ENCODE measurements at places on chromosomes 12 and 14.

DNA sequence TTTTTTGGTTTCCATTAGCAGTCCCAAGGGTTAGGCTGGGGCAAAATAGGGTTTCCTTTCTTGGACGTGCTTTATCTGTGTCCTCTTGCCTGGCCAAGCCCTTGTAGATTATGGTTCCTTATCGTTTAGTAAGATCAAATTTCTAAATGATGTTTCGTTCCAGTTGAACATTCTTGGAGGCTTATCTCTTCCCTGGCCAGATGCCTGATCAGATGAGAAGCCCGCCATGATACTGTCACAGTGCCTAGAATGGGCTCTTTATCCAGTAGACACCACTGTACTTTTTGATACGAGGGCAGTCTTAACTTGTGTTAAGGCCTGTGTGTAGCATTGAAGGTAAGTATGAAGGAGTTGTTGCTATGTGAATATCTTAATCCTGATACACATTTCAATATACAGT lies 76.1 kb upstream of the TMEM263 start:
- DNase-seq, result no peak

DNA sequence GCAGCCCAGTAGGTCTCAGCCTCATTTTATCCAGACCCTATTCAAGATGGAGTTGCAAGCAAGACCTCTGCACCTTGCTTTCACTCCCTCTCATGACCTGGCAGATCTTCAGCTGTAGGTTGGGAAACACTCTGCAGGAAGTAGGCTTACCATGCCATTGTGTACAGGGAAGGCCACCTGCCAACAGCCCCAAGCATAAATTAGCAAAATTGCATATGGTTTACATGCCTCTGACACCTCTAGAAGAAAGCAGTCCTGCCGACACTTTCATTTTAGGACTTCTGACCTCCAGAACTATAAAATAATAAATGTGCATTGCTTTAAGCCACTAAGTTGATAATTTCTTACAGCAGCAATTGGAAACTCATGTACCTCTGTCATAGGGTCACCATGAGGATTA lies 96.9 kb downstream of the SLC15A4 start:
- no peak for DNase-seq

DNA sequence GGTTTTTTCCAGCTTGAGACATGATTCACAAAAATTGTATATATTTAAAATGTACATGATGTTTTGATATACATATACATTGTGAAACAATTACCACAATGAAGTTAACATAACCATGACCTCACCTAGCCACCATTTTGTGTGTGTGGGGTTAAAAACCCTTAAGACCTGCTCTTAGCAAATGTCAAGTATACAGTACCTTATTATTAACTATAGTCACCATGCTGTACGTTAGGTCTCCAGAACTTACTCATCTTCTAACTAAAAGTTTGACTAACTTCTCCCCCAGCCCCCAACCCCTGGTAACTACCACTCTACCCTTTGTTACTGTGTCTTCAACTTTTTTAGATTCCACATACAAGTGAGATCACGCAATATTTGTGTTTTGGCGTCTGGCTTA lies 52.6 kb downstream of the EIF2S3B start:
- DNase-seq, result no peak

GRCh38 chr12:9636150-9636850 lies 28.6 kb upstream of the KLRB1 start:
- no peak for DNase-seq

DNA sequence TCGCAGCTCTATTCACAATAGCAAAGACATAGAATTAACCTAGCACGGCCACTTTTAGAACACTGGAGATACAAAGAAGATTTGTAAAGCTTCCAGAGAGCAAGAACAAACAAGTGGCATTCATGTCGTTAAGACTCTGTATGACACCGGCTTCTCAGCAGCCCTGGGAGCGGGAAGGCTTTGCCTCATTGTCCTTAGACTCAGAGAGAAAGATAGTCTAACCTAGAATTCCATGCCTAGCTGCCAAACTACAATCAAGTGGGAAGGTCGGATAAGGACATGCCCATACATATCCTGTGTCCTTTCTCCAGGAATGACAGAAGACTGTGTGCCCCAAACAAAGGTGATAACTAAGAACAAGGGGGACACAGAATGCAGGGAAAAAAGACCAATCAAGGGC lies 1038.3 kb downstream of the BCL11B start:
- DNase-seq, result no peak

GRCh38 chr12:30019366-30020140 lies 235.8 kb upstream of the TMTC1 start:
- no peak for DNase-seq

GRCh38 chr14:102903248-102903888 lies 19.1 kb upstream of the AMN start:
- DNase-seq, result no peak

- no peak for DNase-seq
Measured at GRCh38 chr12:83470749-83471148, 784.0 kb downstream of the TMTC2 start.

DNA sequence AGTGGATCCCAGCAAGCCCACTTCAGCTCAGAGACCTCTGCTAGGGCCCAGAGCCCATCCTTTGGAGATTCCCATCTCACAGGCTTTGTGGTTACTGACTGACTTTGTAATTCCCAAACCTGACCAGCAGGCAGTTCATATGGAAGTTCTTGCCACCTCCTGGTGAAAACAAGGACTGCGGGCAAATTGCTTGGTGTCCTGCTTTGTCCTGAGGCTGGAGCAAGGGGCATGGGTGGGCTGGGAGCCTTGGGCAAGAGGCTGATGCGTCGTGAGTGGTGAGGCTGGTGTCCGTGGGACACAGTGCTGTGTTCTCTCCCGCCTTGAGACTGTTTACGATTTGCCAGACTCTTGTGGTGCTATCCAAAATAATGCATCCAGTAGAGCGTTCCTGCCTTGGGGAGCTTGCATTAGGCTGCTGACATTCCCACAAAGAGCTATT lies 91.0 kb downstream of the LRRC74A start:
- DNase-seq, result no peak

DNA sequence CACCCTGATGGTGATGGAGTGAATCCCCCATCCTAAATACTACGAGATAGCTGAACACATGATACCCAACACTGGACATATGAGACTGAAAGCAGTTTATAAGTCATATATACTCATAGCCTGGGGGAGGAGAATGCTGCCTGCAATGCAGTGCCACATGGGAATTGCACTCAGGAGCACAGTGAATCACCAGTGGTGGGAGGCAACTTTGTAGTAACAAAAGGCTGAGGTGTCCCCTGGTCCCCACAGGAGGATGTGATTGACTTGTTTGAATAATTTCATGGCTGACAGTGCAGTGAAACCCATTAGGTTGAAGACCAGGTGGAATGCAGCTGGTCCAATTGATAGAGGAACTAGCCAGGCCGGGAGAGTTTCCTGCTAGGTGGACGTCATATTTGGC lies 20.2 kb downstream of the CCDC38 start:
- no peak for DNase-seq

DNA sequence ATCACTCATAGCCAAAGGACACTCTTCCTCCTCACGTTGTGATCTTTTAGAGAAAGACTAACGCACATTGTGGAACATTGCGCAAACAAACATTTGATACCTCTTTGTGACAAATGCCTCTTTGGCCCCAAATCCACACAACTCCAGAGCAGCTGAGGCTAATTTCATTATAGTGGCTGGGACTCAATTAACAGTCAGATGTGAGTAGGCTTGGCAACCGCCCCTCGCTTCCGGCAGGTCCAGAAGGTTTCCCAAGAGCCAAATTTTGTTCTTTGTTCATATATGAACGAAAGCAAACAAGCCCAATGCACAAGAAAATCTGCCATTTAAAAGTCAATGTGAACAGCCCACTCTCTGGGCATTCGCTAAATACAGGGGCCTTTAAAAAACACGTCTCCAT lies 273.9 kb downstream of the GLT1D1 start:
- no peak for DNase-seq

Data from anterior cingulate cortex (tissue), 58 donors.